ENCODE measurements at places on chromosomes 11 and 22.
A peak's percentile ranks its signal among the peaks of the same experiment; 100 is the strongest.

DNA sequence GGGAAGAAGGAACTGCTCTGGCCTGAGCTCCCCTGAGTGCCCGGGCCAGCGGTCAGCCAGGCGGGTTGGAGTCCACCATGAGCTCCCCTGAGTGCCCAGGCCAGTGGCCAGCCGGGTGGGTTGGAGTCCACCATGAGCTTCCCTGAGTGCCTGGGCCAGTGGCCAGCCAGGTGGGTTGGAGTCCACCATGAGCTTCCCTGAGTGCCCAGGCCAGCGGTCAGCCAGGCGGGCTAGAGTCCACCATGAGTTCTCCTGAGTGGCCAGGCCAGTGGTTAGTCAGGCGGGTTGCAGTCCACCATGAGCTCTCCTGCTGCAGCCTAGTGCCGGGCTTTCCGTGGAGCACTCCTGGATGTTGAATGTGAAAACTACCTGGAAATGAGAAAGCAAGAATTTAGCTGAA, 844.0 kb downstream of the TBC1D22A start:
- DNase-seq: no peak

DNA sequence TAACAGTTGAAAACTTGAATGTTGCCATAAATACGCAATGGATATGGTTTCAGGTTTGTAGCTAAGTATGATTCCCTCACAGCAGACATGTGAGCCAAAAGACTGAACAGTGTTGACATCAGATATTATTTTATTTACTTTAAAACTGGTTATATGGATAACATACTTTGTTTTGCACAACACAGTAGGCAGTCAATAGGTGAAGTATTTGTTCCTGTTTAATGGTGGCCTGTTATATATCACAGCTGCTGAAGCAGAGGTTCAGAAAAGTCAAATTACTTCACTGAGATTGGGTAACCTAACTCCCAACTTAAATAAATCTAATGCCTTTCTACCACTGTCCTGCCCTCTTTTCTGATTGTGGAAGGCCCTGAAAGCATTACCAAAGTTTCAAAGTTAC, 44.6 kb downstream of the YAP1 start:
- no peak for DNase-seq

DNA sequence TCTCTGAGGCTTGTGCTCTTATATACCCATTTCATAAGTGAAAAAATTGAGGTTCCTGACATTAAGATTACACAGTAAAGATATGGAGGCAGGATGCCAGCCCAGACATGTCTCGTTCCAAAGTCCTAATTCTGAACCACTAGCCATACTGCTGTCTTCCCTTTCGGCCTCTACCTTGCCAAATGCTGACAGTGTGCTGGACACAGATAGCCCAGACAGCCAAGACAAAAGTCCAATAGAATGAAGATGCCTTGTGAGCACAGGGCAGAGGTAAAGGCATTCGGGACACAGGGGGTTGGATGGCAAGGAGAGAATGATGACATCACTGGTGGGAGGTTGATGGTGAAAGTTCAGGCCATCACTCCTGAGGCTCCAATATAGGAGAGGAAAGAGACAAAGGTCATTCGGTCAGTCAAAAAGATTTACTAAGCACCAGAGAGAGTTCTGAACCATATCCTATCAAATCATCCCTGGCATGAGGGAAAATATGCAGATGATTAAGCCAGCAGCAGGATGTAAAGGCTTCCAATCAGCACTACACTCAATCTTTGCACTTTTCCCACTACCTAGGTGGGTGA, 174.0 kb upstream of the MTMR2 start:
- no peak for DNase-seq

DNA sequence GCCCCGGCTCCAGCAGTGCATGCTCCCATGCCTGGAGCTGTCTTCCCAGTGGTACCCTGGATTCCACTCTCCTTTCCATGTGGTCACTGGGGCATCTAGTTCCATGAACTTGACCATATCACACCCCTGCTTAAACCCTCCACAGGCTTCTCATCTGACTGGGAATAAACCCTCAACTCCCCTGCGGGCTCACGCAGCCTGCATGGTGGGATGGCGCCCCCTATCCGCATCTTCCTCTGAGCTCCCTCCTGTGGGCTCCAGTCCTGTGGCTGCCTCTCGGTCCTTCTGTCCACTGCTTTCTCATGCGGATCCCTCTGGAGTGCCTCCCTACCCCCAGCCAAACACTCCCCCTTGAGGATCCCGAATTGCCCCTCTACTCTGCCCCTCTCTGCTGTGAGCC, 41.4 kb upstream of the TTLL12 start:
- peak; percentile 60 for DNase-seq

DNA sequence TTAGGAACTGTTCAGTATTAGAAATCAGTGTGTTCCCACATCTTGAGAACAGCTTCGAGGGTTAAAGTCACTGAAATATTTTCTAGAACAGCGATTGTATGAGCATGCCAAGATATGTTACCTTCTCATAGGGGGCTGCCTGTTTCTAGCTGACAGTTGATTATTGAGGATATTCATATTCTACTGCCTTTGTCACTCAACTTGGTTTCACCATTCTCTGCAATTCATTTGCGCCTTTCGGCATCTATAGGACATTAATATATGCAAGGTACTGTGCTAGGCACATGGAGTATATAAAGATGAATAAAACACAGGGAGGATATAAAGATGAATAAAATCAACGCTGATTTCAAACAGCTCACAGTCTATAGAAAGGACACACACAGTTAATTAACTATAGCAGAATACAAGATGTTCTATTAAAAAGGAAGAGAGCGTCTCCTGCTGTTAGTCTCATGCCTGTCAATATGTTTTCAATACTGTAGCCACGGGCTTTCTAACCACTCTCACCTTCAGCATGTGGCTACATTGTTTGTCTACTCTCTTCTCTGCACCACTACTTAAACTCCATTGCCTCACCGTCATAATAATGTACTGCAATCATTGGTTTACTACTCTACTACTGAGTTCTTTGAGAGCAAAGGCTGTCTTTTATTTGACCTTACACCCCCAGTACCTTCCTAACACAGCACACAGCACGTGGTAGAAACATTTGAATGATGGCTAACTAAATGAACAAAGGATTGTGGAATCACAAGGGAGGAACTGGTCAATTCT, 81.9 kb downstream of the RAB30 start:
- DNase-seq: no peak
